ENCODE measurements at places on chromosomes 11 and 22. TPM values are rescaled to one million over a fixed set of nuclear protein-coding genes. Genes with fewer than 3 reads are reported as not detected.

The CTSD gene
- 188 TPM for total RNA-seq

DNA sequence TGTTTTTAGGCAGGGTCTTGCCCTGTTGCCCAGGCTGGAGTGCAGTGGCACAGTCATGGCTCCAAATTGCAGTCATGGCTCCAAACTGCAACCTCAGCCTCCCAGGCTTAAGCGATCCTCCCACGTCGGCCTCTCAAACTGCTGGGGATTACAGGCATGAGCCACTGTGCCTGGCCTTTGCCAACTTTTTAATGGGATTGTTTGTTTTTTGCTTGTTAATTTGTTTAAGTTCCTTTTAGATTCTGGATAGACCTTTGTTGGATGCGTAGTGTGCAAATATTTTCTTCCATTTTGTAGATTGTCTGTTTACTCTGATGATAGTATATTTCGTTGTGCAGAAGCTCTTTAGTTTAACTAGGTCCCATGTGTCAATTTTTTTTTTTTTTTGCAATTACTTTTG lies 10.0 kb upstream of the SCGB1D1 start:
- DNase-seq = no peak

- DNase-seq = no peak
Observed at GRCh38 chr22:45105281-45105702, 58.4 kb upstream of the NUP50 start.

DNA sequence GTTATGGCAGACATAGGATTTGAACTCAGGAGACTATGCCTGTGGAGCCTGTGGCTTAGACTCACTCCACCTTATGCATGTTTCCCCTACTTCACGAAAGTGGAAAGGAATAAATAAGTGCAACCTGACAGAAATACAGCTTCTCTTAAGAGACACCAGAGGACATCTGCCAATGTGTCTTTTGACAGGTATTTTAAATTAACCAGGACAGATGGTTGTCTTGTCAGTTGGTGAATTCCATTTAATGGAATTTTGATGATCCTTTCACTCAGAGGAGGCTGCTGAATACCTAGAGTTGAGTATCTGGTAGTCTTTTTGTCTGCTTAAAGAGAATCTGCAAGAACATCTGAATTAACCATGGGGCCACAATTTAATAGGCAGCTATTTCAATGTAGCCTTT lies 46.1 kb downstream of the NELL1 start:
- no peak for DNase-seq

The LRRN4CL gene
- total RNA-seq = 45.9 TPM

The OR2D2 gene
- total RNA-seq = not detected

- DNase-seq = no peak
Observed at GRCh38 chr22:21725956-21726649, 9.5 kb downstream of the YPEL1 start.

- no peak for DNase-seq
Observed at GRCh38 chr22:45805413-45805812, 133.8 kb downstream of the ATXN10 start.

GRCh38 chr11:70597751-70598625 lies 199.7 kb downstream of the CTTN start:
- DNase-seq = no peak

GRCh38 chr11:103871923-103872551 lies 164.4 kb upstream of the DDI1 start:
- no peak for DNase-seq

GRCh38 chr11:76088511-76088910 lies 117.8 kb downstream of the WNT11 start:
- DNase-seq = no peak

The KRTAP5-1 gene
- total RNA-seq = not detected

The MIAT gene
- total RNA-seq = 5.3 TPM

- no peak for DNase-seq
Observed at GRCh38 chr11:130909650-130910049, 6.6 kb downstream of the SNX19 start.

GRCh38 chr11:123580557-123581275 lies 73.7 kb downstream of the SCN3B start:
- DNase-seq = peak; percentile 60

GRCh38 chr11:38672445-38672844 lies 2074.4 kb upstream of the RAG2 start:
- no peak for DNase-seq

The POU2AF2 gene
- not detected for total RNA-seq

DNA sequence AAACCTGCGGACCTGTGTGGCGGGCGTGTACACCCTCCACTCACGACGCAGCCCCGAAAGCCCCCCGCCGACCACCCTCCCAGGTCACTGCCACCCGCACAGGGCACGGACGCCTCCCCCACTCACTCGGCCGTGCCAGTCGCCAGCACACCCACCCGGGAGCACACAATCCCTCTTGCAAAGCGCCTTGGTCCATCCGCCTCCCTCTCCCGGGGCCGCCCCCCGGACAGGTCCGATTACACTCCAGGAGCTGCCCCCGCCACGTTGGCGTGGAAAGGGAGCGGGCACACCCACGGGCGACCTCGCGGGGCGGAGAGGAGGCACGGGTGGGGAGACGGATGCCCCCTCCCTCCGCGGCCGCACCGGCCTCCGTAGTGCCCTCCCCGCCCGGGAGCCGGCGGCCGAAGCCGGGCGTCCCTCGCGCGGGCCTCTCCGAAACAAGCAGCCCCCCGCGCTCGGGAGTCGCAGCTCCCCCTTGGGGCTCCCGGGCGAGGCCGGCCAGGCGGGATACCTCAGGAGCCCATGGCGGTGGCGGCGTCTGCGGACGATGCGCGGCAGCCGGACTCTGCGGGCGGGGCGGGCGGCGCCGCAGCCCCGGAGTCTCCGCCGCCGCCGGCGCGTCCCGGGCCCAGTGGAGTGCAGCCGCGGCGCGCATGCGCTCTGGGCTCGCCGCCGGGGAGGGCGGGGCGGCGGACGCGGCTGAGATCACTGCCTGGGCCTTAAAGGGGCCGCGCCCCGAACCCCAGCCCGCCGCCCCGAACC lies at the start of gene TMEM184B:
TMEM184B (minus strand) TSS at position 638 of the 762 bp plus-strand sequence. CDS start 25,049 bp downstream, outside the sequence.
- DNase-seq = peak; percentile 73

DNA sequence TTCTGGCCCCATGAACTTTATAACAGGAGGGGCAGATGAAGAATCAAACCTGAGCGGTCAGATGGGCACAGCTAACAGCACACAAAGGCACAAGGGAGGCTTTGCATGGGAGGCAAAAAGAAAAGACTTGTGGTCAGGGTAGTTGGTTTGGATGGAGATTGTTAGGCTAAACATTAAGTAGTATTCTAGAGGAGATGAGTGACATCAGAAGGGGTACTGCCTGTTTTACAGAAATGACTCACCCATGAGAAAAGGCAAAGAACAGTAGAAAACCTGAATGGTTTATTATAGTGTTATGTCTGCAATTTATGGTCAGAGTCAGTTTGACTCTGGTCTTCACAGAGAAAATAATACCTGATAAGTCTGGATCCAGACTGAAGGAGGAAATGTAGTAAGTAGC lies 129.8 kb upstream of the KIRREL3 start:
- DNase-seq = no peak

The TSGA10IP gene
- total RNA-seq = not detected

DNA sequence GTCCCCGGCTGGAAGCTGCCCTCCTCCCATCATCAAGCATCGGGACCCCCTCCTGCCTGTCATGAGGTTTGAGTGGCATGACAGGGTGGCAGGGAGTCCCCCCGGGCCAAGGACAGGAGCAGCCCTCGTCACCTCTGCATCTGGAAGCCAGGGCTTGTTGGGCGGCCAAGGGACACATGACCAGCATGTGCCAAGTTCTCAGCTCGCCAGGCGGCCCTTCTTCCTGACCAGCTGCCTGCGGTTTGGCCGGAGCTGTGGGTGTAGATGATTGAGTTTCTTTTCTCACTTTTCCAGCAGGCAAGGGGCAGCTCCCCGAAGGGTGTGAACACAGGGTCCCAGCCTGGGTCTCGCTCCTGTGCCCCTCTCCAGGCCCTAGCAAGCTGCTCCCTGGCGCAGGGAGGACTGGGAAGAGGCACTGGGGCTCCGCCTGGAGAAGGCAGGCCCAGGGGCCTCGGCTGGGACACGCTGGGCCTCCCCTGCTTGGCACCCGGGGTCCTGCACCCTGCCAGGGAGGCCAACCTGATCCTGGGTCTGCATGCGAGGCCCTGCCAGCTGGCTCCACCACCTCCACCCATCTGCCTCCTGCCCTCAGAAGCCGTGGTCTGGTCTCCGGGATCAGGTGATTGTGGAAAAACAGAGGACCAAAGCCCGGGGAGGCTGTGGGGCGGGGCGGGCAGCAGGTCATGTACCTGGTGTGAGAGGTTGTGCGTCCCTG lies 13.4 kb downstream of the ARHGAP8 start:
- DNase-seq = no peak

DNA sequence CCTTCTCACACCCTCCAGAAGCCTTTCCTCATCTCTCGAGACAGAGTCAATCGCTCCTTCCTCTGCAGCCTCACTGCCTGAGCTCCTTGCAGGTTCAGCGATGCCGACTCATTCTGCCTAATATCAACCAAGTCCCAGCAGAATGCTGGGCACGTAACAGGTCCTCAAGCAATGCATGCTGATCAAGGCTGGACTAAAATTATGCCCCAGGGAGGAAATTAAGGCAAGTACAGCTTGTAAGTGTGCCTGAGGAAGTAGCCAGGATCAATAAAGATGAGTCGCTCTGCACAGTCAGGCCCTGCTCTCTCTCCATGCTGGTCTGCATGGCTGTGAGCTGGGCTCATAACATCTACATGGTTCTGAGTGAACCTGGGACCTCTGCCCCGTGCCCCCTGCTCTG lies 25.6 kb upstream of the NRIP3 start:
- DNase-seq = no peak

The APBB1 gene
- 34.6 TPM for total RNA-seq

GRCh38 chr11:118339281-118339961 lies 3.1 kb downstream of the CD3D start:
- no peak for DNase-seq

GRCh38 chr11:124769806-124770774 lies 8.0 kb upstream of the ESAM start:
- DNase-seq = no peak

DNA sequence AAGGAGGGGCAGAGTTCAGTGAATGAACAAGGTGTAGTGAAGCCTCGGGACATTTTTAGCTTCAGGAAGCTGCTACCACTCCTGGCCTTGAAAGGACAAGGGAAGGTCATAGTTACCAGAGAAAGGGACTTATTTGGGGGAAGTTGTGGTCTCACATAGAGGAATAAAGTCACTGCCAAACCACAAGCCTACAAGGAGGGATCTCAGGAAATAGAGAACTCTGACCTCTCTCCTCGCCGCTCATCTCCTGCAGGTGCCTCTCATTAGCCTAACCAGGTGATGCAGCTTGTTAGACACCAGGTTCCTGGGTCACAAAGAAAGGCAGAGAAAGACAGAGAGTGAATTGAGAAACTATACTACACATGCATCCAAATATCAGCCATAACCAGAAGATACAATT lies 14.3 kb upstream of the TOLLIP start:
- no peak for DNase-seq

The OR4D5 gene
- total RNA-seq = not detected

DNA sequence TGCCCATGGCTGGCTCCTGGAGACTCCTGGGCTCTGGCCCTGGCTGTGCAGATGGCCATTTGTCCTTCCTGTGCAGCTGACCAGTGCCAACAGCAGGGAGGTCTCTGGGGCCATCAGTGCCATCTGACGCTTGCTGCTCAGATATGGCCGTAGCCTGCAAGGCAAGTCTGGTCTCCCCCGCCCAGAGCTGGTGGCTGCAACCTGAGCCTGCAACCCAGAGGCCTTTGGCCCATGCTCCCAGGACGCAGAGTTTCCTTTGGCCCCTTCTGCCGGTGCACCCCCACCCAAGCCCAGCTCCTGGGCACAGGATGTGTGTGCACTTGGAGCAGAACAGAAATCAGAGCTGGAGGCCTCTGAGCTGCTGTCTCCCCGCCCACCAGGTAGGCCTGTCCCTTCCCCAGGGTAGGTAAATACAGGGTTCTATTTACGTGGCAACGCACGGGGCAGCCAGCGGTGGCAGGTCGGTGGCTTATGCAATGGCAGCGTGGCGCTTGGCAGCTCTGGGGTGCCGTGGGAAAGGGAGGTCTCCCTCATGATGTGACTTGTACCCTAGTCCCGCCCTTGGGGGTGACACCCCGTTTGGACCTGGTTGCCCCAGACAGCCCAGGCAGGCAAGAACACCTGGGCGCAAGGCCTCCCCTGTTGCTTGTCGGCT lies 21.0 kb upstream of the MYEOV start:
- DNase-seq = no peak

The SOX10 gene
- total RNA-seq = not detected

The CRYAB gene
- 19.9 TPM for total RNA-seq

GRCh38 chr11:67022961-67023956 lies at the start of gene SYT12:
SYT12 (plus strand) TSS chr11:67023134; CDS start chr11:67030145, 7,011 bp downstream.
- no peak for DNase-seq

The ROBO4 gene
- 29.7 TPM for total RNA-seq

DNA sequence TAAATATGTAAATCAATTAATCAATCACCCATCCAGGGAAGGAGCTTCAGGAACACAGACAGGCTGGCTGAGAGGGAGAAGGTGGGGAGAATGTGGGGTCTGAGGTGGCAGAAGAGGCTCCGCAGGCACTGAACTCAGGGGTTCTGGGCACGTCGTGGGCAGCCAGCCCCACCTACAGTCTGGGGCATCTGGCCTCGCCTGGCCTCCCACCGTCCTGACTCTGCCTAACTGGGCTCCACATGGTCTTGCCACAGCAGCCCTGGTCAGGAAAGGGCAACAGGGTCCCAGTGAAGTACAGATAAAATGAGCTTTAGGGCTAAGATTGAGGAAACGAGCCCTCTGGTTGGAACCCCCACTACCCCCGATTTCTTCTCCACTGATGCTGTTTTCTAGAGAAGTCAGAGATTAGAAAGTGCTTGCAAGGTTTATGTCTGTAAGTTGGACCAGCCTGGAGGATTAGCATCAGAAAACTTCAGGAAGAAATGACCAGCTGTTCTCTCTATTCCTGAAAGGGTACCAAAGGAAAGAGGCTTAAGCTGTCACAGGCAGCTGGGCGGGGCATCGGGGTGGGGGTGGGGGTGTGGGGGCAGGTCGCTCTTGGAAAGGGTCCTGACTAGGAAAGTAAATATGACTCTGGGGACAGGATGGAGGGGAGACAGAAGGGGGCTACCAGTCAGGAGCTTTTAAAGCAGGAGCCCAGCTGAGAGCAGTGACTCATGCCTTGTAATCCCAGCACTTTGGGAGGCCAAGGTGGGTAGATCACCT lies 261.7 kb downstream of the BUD13 start:
- DNase-seq = no peak

GRCh38 chr11:64711956-64712362 lies 11.0 kb downstream of the NRXN2 start:
- no peak for DNase-seq

The OTOG gene
- not detected for total RNA-seq

DNA sequence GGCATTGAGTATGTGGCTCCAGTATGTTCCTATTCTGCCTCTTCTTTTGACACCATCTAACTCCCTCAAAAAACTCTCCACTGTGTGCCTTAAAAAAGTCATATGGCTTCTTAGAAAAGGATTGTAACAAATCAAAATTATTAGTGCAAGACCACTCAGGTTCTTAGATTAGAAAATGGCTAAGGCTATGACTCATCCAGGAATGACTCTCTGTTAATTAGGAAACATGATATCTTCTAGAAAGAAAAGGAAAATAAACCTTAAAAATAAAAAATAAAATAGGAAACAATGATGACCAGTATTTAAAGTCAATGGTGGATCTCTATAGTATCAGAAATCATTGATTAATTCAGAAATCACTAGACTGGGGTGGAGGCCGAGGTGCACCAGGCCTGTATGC lies 21.7 kb downstream of the SLC25A17 start:
- DNase-seq = no peak

- no peak for DNase-seq
Observed at GRCh38 chr22:22486132-22486899, 22.2 kb downstream of the ZNF280B start.

- DNase-seq = no peak
Observed at GRCh38 chr11:103894034-103894433, 142.4 kb upstream of the DDI1 start.

GRCh38 chr22:49380828-49381114 lies 446.9 kb downstream of the BRD1 start:
- no peak for DNase-seq

- DNase-seq = no peak
Observed at GRCh38 chr11:95711945-95712221, 77.7 kb downstream of the FAM76B start.
